Hematopoietic multipotent progenitor cell treated with erythropoietin and hydrocortisone succinate and interleukin-3 and kit ligand, for 17 days (in vitro differentiated cells): ENCODE measurements at places on chromosomes 7 and 10.

DNA sequence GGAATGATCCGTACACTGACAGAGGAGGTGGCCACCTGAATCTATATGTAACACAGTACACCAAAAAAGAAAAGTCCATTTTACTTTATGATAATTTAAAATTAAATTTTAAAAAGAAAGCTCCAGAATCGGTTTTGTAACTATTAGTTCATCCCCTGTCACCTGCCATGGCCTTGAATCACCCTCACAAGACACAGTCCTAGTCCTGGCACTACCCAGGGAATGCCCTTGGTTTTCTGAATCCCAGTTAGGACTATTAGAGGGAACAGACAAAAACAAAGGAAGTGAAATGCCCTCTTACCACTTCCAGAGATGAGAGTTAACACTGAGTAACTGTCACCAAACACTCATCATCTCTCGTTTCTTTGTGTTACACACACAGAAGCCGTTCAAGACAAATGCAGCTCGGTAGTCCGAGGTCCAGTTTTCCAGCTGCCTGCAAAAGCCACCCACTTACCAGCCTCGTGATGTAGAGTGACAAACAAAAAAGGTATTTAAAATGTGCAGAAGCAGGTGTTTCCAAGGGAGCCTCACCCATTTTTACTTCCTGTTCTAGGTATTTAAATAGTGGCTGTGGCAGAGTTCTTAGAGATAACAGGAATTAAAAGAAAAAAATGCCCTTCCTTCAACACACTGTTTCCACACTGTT lies 6.1 kb downstream of the PTPRN2 start:
- no peak for DNase-seq

GRCh38 chr7:156474241-156474743 lies 166.3 kb upstream of the RNF32 start:
- DNase-seq: no peak

DNA sequence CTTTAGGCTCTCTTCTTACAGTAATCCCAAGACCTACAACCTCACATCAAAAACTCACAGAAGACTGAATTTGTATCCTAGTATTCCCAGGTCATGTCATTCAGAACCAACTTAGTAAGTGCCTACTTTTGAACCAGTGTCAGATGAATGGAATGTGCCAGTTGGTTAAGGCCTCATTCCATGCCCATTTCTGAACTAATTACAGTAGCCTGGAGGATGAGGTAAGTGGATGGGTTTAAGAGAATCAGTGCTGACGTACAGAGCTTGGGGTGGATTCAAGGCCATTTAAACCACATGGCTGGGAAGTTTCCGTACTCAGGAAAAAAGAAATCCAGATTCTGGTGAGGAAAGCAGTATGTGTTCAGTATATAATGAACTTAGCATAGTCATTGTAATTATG lies 21.9 kb upstream of the FOXP2 start:
- DNase-seq: no peak

GRCh38 chr7:69301253-69301652 lies 297.0 kb upstream of the AUTS2 start:
- no peak for DNase-seq

GRCh38 chr7:157905651-157906461 lies 569.1 kb downstream of the DNAJB6 start:
- no peak for DNase-seq

GRCh38 chr7:34080513-34080912 lies 175.2 kb downstream of the BMPER start:
- no peak for DNase-seq

DNA sequence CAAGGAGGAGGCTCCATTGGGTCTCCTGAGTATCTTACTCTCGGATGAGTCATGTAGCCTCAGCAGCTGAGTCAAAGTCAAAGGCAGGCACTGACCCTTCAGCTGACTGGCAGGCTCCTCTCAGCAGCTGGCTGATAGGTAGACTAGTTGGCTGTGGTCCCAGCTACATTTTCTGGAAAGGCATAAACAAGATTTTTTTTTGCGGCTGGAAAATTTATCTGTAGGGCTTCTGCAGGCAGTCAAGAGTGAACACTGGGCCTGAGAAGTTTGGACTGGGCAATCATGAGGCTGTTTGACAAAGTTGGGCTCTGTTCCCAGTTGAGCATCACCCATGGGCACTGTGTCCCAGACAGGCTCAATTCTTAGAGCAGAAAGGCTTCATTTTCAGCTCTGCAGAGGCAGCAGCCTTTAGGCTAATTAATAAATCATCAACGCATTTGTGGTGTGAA lies 796.2 kb downstream of the CCSER2 start:
- no peak for DNase-seq

DNA sequence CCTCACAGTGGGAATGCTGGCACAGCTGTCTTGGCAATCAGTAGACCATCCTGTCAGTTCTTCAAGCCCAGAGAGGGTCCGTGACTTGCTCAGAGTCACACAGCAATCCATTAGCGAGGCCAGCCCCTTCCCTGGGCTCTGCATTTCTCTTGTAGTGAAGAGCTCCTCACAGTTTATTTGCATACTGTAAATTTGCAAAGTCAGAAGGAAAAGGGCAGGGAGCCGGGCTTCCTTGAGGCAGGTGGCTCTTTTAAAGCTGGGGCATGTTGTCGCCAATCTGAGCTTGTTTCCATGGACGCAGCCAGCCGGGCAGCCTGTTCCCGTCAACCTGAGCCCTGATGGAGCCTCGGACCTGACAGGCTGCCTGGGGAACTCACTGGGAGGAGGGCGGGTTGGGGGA lies 123.4 kb downstream of the CUX1 start:
- no peak for DNase-seq

- DNase-seq: no peak
Measured at GRCh38 chr10:51063659-51064535, 10.4 kb upstream of the PRKG1 start.

DNA sequence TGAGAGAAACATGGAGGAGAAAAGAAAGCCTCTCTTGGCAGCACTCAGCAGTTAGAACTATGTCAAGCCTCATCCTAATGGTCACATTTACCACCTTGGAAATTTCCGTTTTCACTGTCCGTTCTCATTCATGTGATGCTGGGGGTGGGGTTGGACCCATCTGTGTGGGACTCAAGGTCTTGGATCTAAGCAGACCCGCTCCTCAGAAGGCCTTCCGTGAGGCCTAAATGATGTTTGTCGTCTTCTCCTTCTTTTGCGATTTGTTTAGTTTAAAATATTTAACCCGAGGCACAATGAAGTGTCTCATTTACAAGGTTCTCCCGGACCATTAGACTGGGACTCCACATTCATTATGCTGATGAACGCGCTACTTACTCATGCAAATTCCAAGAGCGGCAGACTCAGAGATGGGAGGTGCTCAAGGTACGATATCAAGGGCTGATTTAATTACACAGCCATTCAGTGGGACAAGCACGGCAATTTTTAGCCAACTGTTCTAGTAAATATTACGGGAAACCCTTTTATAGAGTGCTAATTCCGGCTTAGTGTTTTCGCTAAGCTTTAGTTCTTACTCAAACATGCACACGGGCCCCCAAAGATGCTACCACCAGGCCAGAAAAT lies 109.1 kb upstream of the EFCAB10 start:
- DNase-seq: no peak

GRCh38 chr10:8596929-8597472 lies 542.5 kb downstream of the GATA3 start:
- no peak for DNase-seq

GRCh38 chr10:29634764-29635625 lies at the start of gene SVIL:
SVIL (minus strand) TSS chr10:29634971; CDS start chr10:29555058, 79,913 bp downstream.
- DNase-seq: no peak

DNA sequence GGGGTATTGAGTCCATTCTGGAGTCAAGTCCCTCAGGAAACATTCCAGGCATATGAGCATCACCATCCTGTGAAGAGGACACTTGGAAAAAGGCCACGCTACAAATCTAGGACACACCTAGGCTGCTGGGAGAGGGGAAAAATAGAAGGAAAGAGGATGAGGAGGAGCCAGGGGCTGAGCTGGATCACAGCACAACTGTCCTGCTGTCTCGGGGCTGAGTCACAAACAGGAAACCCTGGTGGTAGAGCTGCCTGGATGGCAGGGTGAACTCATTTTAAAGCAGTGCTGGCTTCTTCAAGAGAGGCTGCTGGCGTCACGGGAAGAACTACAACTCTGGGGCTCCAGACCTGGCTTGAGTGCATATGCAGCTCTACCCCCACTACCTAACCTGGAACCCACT lies 151.5 kb downstream of the RNF216 start:
- DNase-seq: no peak

- no peak for DNase-seq
Measured at GRCh38 chr7:6533893-6534495, 17.3 kb downstream of the GRID2IP start.

- DNase-seq: no peak
Measured at GRCh38 chr10:127576051-127576450, 26.9 kb downstream of the NPS start.

DNA sequence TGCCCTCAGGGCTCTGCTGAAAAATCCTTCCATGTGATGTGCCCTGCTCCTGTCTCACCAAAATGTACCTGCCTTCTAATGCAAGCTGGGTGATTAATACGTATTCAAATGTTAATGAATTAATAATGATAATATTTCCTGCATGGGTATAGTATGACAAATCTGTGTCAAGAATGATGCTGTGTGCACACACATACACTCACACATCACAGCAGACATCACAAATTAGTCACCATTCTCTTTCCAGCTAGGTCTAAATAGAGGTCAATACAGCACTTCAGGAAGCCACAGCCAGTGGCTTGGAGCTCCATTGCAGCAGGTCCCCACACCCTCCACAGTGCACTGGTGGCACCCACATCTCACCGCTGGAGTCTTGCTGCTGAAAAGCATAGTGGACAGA lies 681.2 kb upstream of the NRP1 start:
- no peak for DNase-seq

- DNase-seq: no peak
Measured at GRCh38 chr10:116961406-116962251, 43.4 kb downstream of the SHTN1 start.

GRCh38 chr10:3671386-3671955 lies 113.5 kb downstream of the KLF6 start:
- no peak for DNase-seq

- DNase-seq: no peak
Measured at GRCh38 chr10:77360835-77361234, 276.8 kb downstream of the KCNMA1 start.

DNA sequence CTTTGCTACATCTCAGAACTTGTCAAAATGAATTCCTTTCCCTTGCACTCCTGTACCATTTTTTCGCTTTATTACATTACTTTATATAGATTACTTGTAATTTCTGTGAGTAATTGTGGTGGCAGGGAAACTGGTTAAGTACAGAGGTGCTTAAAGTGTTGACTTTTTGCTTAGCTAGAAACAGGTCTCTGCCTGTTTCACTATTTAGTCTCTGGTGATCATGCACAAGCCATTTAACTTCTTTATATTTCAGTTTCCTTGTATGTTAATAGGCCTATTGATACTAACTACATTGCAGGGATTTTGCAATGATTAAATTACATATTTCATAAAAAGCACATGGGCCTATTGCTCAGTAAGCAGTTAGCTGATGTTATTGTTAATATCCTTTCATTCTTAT lies 233.8 kb downstream of the PRKG1 start:
- no peak for DNase-seq

- no peak for DNase-seq
Measured at GRCh38 chr10:66187053-66187733, 738.6 kb upstream of the LRRTM3 start.

DNA sequence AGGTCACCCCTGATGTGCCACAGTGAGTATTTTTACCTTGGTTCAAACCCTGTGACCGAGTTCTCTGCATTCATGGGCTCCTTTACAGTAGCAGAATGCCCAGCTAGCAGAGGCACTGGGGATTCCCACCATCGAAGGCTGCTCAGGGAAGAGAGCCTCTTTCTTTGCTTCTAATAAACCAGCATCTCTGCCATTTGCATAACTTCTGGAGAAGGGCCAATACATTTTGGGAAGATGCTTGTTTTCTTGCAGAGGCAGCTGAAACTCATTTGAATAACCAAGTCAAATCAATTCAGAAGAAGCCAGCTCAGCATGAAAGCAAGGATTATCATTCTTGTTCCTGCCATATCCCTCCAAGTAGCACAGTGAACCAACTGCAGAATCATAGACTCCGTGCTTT lies 82.9 kb upstream of the WDR11 start:
- no peak for DNase-seq

GRCh38 chr7:19552576-19552975 lies 156.3 kb downstream of the POLR1F start:
- no peak for DNase-seq

- DNase-seq: no peak
Measured at GRCh38 chr10:120667276-120667675, 183.9 kb upstream of the WDR11 start.

DNA sequence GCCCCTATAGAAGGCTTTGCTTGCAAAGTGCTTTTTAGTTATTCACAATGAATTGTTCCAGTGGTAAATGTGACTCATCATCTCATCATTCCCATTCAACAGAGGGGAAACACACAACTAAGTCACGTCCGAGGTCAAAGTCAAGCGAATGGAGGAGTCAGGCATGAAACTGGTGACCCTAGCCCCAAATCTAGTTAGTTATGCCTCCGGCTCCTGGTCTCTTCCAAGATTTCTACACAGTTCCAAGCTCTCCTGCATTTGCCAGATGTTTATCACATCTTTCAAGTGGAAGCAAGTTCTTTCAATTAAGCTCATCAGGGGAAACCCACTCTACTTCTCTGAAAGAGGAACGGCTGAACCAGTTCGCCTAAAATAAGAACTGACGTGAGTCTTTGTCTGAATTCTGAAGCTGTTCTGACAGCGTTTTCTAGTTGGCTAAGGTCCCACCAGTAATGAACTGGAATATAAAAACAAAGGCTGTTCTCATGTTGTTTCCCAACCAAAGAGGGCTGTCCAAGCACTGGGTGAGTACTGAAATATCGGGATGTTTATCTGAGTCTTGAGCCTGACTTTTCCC lies 140.9 kb upstream of the NRBF2 start:
- no peak for DNase-seq

GRCh38 chr10:111128331-111129180 lies 51.7 kb downstream of the ADRA2A start:
- DNase-seq: no peak

GRCh38 chr10:44477046-44477425 lies 92.1 kb upstream of the CXCL12 start:
- no peak for DNase-seq

DNA sequence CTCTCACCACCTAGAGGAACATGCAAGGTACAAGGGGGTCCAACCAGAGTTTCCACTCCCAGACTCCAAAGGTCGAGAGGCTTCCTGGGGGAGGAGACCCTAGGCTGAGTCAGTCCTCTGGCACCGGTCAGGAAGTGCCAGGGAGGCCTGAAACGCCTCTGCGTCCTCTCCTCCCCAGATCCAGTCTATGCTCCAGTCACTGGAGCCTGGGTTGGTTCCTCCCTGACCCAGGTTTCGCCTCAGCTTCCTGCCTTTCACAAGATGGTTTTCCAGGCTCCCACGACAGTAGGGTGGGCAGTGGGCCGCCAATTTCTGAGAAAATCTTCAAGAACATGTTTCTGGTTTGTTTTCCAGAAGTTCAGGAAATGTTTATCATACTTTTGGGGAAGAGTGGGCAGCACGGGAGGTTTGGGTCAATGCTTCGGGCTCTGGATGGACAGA lies 30.0 kb downstream of the DUSP5 start:
- no peak for DNase-seq

DNA sequence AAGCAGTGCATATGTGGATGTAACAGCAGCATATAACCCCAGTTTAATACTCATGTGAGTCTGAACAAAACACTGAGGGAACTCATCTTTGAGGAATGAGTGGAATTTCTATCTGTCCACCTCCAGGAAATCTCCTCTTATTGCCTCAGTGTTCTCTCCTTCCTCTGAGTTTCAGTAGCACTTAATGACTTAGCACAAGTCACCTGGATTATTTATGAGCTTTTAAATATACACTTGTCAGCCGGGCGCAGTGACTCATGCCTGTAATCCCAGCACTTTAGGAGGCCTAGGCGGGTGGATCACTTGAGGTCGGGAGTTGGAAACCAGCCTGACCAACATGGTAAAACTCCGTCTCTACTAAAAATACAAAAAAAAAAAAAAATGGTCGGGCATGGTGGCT lies 4.3 kb downstream of the LRRC20 start:
- no peak for DNase-seq
